Stimulated activated CD8-positive, alpha-beta memory T cell treated with anti-CD3 and anti-CD28 coated beads, Interleukin-4, amount 100 ng/mL, for 1 hour (primary cell): ENCODE measurements at places on chromosomes 3 and 15.

GRCh38 chr15:66253418-66254088 is at the start of gene MEGF11:
TSS of gene MEGF11 (minus strand) at chr15:66253750. CDS start at chr15:66128403, 125,347 bp downstream.
- DNase-seq: no peak

GRCh38 chr15:69524814-69525213 is 72.2 kb downstream of the RPLP1 start:
- no peak for DNase-seq

- no peak for DNase-seq
Measured at GRCh38 chr3:149280671-149281349, 52.6 kb downstream of the TM4SF18 start.

GRCh38 chr15:74540161-74540760 is 759 bp upstream of the ARID3B start:
- no peak for DNase-seq

DNA sequence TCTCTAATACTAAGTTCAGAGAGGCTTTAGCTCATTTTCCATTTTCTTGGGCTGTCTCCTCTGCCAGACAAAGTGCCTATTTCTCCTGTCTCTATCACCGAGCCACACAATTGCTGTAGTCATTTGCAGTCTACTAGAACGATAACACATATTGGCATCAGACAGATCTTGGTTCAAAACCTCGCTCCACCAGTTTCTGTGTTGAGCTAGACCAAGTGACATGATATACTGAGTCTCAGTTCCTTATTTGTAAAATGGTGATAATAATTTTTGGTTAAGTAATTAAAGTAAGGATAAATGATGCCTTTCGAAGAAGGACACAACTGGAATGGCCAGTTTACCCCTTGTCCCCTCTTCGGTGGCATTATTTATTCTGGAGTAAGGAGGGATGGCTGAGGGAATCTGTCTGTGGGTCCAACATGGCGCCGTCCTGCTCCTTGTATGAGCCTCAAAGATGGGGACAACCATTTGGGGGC is 398 bp upstream of the RAB7A start:
- DNase-seq: no peak

DNA sequence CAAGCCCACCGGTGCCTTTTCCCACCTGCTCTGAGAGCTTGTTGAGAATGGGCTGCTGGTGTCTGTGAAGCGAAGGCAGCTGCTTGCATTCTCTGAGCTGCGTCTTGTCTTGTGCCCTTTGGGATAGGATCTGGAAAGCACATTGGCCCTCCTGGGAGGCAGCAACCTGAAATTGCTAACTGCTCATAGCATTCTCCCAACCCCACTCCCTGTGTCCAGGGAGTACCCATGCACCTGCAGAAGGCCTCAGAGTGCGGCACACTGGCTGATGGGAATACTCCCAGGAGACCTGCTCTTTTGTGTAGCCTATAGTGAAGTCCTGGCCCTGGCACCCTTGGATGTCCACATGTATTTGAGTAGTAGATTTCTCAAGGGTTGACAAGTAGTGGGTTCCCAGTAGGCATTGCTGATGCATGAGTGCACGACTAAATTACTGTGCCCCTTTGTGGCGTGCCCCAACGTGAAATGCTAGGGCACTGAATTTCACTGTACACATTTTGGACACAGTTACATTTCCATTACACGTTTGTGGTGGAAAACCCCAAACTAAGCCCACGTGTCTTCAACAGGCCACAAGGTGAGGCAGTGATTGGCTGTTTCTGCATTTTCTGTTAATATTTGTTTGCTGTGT is 3.7 kb downstream of the EPHB1 start:
- no peak for DNase-seq

DNA sequence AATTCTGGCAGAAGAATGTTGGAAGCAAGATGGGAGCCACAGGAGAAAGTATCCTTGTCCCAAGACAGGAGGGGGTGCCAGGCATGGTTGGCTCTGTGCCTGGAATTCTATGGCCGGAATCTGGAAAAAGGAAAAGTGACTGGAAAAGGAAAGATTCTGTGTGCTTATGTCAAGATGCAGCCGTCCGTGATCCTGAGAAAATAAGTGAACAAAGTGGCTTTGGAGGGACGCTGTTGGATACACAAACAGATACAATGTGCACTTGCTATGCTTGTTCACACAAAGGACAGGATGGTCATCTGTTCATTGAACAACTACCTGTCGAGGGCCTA is 28.5 kb upstream of the MUC20 start:
- DNase-seq: no peak
